8988T (cell line): ENCODE measurements at places on chromosomes 7 and 10.
A peak's percentile ranks its signal among the peaks of the same experiment; 100 is the strongest.

DNA sequence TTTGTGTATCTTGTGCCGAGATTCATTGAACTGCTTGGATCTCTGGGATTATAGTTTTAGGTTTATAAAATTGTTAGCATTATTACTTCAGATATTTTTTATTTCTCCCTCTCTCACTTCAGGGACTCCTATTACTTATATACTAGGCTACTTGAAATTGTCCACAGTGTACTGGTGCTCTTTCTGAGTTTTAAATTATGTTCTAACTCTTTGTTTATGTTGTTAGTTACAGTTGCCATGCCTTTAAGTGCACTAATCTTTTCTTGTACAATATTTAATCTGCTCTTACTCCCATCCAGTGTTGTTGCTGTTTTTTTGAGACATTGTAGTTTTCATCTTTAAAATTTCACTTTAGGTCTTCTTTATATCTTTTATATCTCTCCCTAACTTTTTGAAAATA lies 13.1 kb downstream of the PLEKHS1 start:
- DNase-seq = no peak

DNA sequence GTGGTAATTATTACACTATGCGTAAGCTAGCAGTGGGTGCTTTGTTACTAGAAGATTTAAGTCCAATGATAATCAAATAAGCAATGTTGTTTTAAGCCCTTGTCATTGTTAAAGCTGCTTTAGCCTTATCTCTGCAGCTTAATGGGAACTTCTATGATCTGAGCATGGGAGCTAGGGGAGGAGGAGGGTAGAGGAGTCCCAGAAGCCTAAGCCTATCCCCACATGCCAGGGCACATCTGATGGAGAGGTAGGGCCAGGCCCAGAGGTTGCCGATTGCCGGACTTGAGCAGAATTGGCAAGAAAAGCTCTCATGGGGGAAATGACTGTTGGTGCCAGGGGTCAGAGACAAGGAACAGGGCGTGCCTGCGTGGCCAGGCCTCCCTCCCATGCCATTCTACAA lies 13.4 kb downstream of the CUBN start:
- no peak for DNase-seq

- no peak for DNase-seq
Measured at GRCh38 chr10:125375210-125375609, 214.8 kb upstream of the CTBP2 start.

GRCh38 chr10:45000138-45000751 lies 478 bp upstream of the ZNF22 start:
- no peak for DNase-seq

GRCh38 chr7:10889266-10889898 lies 84.3 kb upstream of the PHF14 start:
- peak; percentile 5 for DNase-seq

DNA sequence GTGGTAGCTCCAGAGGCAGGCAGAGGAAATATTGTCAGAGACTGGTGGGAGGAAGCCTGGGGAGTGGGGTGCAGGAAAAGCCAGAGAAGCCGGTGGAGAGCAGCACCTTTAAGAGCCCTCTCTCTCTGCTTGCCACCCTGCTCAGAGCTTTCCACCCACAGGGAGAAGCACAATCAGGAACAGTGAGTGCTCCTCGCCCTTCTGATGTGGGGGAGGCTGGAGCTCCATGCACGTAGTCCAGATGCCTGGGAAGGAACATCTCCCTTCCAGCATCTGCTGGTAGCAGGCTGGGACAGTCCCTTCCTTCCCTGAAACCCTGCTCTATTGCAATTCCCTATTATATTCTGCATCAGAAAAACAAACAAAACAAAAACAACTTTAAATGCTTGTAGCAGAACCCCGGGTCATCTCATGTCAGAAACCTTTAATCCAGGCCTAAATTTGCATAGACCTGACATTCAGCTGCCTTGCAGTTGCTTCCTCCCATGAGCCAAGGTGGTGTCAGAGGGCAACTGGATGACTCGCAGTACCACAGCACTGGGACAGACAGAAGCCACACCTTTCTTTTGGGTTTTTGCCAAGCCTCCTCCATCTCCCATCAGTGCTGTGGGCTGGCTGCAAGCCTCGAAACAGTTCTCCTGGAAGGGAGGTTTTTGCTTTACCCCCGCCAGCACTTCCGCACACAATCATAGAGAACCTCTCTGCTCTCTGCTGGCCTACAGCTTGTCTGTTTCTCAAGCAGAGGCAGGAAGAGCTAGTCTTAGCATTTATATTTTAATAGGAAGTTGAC lies 13.1 kb downstream of the AVPI1 start:
- no peak for DNase-seq

- no peak for DNase-seq
Measured at GRCh38 chr7:140732416-140732815, 35.9 kb downstream of the NDUFB2 start.

DNA sequence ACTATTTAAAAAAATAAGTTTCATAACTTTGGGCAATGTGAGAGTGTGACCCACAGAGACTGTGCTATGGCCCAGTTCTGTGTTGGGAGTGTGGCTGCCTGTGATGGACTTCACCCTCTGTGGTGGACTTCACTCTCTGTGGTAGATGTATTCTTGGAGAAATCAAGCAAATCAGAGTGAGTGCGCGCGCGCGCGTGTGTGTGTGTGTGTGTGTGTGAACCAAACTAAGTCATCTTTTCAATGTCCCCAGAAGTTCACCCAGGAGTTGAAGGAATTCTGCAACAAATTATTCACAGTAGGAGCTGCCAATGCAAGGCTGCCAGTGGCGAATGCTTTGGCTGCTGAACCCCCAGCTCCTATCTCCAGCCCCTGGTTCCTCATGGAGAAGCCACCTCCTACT lies 184.5 kb downstream of the ADAM12 start:
- no peak for DNase-seq

- no peak for DNase-seq
Measured at GRCh38 chr10:24374134-24374915, 165.4 kb downstream of the KIAA1217 start.

GRCh38 chr7:136333636-136334035 lies 356.5 kb upstream of the MTPN start:
- DNase-seq = no peak

DNA sequence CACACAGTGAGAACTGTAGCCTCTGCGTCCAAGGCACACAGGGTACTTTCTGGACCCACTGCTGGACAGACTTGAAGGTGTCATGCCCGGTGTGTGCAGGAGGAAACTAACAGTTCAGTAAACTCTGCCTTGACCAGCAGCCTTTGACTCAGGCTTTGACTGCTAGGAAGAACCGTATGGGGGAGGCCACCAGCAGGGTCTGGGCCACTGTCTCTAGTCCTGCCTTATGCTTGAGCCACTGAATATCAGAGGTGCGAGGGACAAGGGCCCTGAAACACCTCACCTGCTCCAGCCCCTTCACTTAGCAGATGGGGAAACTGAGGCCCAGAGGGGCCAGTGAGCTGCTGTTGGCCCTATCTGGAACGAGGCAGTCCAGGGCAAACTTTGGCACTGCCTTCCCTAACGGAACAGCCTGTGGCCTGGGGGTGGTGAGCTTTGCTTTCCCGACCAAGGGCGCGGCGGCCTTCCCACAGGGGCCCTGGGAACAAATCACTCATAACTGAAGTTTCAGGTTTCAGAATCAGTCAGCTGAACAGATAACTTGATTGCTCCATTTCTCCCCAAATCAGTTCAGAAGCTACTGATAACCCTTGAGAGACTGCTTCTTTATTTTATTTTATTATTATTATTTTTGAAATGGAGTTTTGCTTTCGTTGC lies 130.0 kb downstream of the FAM53B start:
- DNase-seq = no peak

GRCh38 chr7:112204499-112205342 lies 1.5 kb downstream of the DOCK4 start:
- no peak for DNase-seq

GRCh38 chr10:113158183-113158582 lies 208.1 kb downstream of the TCF7L2 start:
- no peak for DNase-seq

DNA sequence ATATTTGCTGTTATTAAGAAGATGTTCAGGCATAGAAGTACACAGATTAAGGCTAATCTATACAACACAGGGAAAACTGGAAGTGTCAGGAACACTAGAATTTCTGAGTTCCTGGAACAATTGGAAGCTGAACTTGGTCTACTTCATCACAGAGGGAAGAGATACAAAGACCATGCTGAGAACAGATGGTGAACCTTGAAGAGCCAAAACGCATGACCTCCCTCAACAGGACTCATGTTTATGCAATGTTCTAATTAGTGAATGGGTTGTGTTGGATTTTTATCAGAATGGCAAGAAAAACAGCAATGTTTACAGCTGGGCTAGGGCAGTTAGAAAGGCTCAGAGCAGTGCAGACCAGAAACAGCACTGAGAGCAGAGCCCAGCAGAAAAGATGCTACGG lies 94.9 kb downstream of the SFMBT2 start:
- DNase-seq = no peak

GRCh38 chr10:124719213-124719851 lies 24.8 kb downstream of the FAM53B start:
- DNase-seq = no peak

DNA sequence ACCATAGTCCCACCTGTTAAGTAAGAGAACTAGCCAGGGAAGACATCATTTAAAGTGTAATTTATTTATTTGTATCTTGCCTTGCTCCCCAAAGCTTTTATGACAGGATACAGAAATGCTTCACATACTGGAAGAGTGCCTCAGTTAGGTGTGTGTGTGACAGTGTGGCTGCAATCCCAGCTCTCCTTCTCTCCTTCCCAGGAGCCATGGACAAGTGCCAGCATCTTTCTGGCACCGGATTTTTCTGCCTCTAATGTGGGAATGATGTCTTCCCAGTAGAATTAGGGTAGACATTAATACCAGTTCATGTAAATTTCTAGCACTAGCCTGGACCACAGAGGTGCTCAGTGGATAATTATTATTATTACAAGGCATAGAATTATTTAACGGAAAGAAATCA lies 30.3 kb upstream of the ATXN7L1 start:
- DNase-seq = no peak

DNA sequence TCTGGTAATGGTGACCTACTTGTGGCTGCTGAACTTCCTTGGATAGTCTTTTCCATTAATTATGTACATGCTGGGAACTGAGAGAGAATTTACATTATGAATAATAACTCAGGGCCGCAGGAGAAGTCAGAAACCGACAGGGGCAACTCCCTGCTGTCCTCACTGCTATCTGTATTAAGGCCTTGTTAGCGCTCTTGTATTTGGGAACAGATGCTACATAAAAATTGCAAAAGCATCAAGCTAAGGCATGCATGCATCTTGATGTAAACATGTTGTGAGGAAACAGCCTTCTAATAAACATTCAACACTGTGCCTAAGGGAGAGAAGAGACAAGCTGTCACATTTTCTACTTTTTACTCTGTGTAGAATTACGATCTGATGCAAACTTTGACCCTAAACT lies 158.4 kb downstream of the PARD3 start:
- no peak for DNase-seq

GRCh38 chr10:75950307-75950706 lies 518.9 kb downstream of the LRMDA start:
- no peak for DNase-seq

DNA sequence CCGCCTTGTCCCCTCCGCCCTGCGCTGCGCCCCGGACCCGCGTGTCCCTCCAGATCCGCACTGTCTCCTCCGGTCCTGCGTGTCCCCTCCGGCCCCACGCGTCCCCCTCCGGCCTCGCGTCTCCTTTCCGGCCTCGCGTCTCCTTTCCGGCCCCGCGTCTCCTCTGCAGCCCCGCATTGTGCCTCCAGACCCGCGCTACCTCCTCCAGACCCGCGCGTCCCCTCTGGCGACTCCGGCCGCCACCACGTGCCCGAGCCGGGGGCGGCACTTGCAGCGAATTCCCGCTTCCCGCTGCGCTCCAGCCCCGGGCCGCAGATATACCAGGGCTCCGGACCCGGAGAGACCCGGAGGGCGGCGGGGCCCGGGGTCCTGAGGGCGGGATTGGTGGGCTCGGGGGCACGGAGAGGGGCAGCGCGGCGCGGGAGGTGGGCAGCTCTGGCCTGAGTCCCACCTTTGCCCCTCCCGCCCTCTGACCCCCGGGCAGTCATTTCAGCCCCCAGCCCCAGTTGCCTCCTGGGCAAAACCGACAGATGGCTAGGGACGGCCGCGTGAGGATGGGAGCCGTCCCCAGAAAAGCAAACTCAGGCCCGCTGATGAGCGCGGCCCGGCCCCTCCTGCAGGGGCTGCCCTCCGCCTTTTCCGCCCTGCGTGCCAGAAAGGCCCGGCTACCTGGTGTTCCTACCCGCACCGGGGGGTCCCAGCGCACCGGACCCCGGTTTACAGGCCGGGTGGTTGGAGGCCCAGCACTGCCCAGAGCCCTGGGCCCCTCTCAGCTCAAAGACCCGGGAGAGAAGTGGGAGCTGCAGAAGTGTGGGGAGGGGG lies 56.5 kb downstream of the RBM17 start:
- DNase-seq = peak; percentile 61

DNA sequence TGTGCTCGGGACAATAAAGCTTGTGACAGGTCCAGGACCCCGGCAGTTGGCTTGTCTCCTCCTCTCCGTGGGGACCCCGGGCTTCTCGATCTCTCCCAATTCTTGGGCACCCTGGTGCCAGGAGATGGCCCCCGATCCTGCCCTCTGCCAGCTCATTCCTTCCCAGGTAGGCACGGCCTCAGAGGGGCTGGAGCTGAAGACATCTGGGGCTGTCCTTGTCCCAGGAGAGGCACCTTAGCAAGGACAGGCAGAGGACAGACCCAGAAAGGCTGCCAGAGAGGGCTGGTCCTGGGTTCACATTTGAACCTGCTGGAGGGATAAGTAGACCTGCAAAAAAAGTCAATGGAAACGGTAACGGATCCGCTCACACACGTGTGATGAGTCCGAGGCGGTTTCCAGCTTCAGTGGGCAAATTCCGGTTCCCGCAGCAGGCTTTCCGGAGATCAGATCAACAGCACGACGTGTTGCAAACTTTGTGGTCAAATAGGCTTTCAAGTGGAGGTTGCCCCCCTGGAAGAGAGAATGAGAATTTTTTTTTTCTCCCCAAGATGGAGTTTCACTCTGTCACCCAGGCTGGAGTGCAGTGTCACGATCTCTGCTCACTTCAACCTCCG lies 47.7 kb upstream of the GTF2IRD1 start:
- DNase-seq = no peak

- no peak for DNase-seq
Measured at GRCh38 chr7:30780941-30781340, 9.7 kb downstream of the MINDY4 start.

- no peak for DNase-seq
Measured at GRCh38 chr7:107471292-107472070, 1.6 kb downstream of the GPR22 start.

DNA sequence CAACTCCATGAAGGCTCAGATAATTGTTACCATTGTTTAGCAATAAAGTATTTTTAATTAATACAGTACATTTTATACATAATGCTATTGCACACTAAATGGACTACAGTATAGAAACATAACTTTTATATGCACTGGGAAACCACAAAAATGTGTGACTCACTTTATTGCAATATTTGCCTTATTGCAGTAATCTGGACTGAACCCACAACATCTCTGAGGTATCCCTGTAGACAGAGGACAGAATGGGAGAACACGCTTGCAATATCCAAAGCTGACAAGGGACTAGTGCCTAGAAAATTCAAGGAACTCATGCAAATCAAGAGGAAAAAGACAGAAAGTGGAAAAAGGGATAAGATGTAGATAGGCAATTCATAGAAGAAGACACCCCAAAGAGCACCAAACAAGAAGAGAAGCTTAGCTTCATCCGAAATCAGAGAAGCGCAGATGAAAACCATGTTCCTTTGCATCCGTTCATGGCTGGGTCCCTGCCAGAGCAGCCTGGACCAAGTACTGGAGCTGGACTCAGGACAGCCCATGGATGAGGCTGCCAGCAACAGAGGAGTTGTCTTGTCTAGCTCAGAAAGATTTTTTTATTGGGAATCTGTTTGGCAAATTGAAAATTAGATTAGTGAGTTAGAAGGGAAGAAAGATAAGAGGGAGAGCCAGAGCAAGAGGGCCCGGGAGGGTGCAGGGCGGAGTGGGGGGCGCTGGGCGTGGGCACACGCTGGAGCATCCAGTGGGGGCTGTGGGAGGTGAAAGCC lies 16.0 kb upstream of the GALNTL5 start:
- DNase-seq = no peak
